ENCODE measurements at places on chromosomes 3 and 15. TPM values are rescaled to one million over a fixed set of nuclear protein-coding genes. Genes with fewer than 3 reads are reported as not detected.

Gene TRH
- 29.1 TPM for total RNA-seq

Gene CP
- 12.0 TPM for total RNA-seq

Gene NR1I2
- 0.23 TPM for total RNA-seq

Gene CD80
- total RNA-seq = under 0.01 TPM

Gene GHSR
- total RNA-seq = 0.69 TPM

Gene SLC4A7
- total RNA-seq = 241 TPM

Gene AGBL1
- total RNA-seq = 3.0 TPM

Gene HIGD2B
- not detected for total RNA-seq

Gene C2CD4A
- total RNA-seq = under 0.01 TPM

Gene TMC3
- 0.23 TPM for total RNA-seq

Gene MOBP
- total RNA-seq = 0.92 TPM

Gene THRB
- total RNA-seq = 11.1 TPM
